ENCODE measurements at places on chromosomes 2 and 18.

DNA sequence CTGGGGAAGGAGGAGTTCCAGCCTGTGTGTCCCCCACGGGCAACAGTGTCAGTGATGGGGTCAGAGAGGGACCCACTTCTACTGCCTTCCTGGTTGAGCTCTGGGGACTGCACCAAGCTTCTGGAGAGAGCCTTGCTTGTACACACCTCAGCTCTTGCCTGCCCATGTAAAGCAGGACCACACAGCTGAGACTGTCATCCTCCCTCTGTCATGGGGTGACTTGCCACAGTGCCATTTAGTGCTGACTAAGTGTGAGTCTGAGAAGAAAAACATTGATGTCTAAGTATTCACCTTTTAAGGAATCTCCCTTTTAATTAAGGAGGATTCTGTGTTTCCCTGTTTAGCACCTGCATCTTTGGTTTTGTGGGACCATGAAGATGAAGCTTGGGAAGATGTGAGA is 159.1 kb downstream of the FHOD3 start:
- no peak for DNase-seq

GRCh38 chr2:82796132-82796531 is 1662.9 kb downstream of the SUCLG1 start:
- no peak for DNase-seq

DNA sequence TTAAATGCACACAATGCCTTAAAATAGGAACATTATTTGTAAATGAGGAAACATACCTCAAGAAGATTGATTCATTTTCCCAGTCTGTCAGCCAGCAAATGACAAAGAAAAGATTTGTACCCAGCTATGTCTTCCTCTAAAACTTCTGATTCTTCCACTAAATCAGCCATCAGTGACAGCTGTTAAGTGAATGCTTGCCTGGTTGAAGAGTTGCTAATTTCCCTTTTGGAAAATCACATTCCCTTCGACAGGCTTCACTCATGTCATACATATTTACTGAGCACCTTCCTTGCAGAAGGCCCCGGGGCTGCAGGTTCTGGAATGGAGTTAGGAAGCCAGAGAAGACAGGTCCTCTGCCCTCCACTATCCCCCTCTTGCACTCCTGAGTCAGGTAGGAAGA is 112.0 kb upstream of the SLC66A3 start:
- DNase-seq = no peak

DNA sequence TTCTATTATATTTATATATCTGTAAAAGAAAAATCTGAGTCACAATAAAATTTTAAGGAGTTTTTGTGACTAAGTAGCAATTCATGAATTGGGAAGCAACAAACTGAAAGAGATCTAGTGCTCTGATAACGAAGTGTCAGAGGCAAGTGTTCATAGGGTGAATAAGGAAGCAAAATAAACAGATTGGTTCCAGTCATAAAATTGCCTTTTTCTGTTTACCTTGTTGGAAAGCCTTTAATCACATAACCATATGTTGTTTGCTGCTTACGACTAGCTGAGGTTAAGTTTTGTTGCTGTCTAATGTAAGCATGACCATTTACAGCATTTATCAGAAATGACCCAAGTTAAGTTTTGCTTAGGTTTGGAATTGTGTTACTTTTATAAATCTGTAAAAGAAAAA is 358.9 kb downstream of the ARL6IP6 start:
- DNase-seq = no peak

- DNase-seq = no peak
These were observed 3.1 kb upstream of the KCNJ13 start for GRCh38 chr2:232779465-232779864.

DNA sequence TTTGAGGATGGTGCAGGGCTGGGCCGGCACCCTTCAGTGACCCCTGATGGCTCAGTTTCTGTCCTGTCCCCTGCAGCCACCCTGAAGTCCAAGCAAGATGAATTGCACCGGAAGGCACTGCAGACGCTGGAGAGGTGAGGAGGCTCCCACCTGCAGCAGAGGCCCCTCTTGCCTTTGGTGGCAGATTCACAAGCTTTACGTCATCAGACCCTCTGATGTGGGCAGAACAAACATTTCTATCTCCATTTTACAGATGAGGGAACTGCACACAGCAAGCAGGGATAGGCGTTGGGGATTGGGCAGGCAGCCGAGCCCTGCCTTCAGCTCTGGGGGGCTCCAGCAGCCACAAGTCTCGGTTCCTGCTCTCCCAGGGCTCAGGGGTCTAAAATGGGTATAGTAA is 107.7 kb upstream of the MCFD2 start:
- no peak for DNase-seq

DNA sequence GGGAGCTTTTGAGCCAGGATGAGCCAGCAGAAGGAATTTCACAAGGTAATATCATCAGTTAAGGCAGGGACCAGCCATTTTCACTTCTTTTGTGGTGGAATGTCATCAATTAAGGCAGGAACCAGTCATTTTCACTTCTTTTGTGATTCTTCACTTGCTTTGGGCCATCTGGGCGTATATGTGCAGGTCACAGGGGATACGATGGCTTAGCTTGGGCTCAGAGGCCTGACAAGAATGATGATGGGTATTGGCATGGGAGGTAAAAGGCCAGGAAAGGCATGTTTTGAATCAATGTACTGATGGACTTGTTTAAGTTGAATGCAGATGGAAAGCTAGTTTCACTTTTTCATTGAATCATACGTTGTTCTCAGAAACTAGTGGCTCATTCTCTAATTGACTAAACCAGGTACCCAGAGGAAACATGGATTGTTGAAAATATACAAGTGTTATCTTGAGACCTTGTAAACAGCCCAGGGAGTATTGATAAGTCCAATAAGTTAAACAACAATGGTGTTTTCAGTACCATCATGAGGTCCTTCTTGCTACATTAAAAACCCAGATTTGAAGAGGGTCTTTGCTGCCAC is 1672.5 kb upstream of the DDX18 start:
- no peak for DNase-seq

DNA sequence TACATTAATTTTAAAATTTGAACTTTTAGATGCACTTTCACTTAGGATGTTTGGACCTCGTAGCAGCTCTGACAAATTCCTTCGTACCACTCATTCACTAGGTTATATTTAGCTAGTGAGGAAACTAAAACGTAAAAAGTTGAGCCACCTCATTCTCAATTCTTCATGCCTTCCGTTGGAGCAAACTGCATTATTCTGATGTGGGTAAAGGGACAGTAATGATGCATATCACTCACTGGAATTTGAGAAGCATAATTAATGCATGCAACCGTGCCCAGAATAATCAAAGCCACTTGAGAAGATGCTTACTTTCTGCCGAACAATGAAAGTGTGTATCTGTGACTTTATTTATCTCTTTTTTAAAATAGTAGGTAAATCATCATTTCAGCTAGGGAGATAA is 2.2 kb downstream of the CNOT9 start:
- DNase-seq = no peak

- no peak for DNase-seq
These were observed 9.6 kb downstream of the FTCDNL1 start for GRCh38 chr2:199841409-199841808.

GRCh38 chr18:21081426-21081825 is 30.2 kb downstream of the ROCK1 start:
- no peak for DNase-seq

GRCh38 chr2:88481691-88482336 is 29.3 kb upstream of the FOXI3 start:
- peak; percentile 23 for DNase-seq

DNA sequence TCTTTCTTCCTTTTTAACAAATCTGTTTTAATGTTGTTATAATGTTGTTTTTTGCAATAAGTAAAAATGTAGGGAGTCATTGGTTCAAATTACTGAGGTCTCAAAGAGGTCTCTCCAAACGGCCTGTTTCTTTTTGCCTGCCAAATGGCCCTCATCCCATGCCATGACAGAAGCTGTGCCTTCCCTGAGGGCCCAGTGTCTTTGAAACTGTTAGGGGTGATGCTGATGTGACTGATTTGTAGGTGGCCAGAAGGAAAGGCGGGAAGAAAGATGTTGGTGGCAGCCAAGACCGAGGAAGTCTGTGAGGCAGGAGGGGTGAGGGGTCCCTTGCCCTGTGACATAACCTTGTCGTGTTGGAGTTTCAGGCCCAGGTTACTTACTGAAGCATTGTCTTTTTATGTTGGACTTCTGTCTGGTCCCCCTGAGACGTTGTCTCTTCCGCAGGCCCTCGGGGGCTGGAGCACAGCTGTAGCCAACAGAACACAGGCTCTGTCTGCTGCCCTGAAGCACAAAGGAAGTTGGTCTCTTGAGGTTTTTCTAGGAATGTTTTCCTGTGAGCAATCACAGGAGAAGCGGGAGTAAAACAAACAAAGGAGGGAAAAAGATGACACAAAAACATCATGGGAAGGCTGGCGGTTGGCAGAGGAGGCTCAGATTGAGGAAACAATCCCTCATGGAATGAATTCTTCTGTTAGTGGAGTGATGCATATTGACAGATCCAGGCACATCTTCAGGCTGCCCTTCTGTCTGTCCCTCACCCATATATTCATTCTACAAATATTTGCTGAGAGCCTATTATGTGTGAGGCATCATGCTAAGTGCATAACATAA is 4.9 kb upstream of the ST3GAL5 start:
- DNase-seq = no peak

DNA sequence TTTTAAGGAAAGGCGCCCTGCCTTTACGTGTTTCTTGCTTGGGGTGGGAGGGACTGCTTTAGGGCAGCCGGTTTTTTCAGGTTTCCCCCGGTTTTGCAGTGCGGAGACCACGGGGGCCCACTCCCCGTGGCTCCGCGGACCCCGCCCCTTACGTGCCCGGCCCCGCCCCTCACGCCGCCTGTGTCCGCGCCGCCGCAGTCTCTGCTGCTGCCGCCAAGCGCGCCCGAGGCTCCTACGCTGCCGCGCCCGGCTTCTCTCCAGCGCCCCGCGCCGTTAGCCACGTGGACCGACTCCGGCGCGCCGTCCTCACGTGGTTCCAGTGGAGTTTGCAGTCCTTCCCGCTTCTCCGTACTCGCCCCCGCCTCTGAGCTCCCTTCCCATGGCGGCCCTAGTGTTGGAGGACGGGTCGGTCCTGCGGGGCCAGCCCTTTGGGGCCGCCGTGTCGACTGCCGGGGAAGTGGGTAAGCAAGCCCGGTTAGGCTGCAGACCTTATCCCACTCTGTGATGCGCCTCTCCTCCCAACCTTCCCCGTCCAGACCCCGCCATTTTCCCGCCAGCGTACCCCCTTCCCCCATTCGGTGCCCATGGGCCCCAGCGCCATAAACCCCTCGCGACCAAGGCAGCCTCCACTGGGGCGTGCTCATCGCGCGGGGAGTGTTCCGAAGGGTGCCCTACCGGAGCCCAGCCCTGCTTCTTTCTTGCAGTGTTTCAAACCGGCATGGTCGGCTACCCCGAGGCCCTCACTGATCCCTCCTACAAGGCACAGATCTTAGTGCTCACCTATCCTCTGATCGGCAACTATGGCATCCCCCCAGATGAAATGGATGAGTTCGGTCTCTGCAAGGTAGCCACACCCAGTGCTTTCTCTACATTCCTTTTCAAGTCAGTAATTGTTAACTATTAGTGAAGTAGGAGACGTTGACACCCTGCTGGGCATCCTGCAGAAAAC is at the start of gene CAD:
CAD (plus strand) TSS at position 197 of the 949 bp plus-strand sequence; CDS start at position 380, 183 bp downstream.
- DNase-seq = peak; percentile 77

DNA sequence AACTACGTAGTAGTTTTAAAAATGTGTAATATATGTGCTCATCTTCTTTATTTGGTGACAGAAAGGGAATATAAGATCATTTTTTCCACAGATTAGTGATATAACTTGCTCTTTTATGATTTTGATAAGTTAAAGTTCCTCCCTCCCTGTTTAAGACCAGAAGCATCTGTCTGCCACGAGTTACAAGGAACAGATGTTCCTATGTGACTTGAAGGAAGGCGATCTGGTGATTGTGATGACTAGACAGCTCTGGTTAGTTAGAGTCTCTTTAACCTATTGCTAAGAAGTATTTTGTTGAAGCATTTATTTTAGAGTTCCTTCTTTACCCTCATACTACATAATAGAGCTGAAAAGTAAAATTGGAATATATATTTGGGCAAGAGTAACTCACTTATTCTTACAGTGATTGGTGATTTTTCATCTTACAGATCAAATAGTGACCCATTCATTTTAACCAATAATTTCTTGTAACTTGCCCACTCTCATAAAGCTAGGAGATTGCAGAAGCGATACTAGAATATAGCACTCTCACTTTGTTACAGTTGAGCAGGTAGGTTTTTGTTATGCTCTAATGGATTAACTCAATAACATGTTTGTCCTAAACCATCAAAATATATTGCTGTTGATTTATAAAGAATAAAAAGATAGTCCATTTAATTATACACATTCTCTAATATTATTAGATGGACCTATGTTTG is 218.7 kb downstream of the SLC4A10 start:
- no peak for DNase-seq

- no peak for DNase-seq
These were observed 21.9 kb downstream of the NRP2 start for GRCh38 chr2:205704127-205704741.

- DNase-seq = no peak
These were observed 498 bp downstream of the ITGAV start for GRCh38 chr2:186590350-186590758.

DNA sequence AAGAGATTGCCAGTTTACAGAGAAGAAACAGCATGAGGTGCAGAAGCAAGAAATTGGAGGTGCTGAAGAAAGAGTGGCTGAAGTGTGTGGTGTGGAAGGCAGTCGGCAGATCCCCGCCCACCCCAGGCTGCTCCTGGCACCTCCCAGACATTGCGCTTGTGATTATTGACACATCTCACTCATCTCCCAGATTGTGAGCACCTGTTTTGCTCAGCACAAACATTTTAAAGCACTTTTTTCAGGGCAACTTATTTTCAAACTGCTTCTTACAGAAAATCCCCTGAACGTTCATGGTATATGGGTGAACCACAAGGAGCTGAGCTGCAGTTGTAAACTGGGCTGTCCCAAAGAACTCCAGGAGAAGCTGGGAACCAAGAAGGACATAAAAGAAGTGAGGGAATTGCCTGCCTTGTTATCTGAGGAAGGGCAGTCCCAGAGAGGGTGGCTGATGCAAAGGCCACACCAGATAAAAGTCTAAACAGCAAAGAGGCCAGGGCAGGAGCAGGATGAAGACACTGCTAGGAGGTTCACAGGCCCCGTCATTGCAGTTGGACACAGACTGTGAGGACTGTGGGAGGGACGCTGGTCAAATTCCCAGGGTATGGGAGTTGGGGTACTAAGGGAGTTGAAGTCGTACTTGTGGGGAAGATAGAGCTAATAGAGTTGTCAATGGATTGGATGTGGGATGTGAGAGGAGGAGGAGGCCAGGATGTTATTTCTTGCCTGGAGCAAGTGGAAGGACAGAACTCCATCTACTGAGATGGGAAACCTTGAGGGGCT is 65.1 kb downstream of the INPP4A start:
- no peak for DNase-seq

GRCh38 chr2:197672371-197672893 is 3.0 kb downstream of the RFTN2 start:
- no peak for DNase-seq

DNA sequence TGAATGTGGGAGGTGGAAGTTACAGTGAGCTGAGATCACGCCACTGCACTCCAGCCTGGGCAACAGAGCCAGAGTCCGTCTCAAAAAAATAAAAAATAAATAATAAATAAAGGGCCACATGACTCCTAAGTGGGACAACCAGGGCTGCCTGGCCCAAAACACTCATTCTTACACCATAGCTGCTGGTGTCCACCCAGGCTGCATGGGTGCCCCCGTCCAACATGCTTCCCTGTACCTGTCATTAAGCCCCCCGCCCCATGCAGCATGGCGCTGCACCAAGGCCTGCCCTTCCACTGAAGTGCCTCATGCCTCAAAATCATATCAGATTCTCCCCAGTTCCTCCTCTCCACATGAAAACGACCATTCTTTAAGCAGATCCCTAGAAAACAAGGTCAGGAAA is 10.8 kb downstream of the GALM start:
- no peak for DNase-seq

GRCh38 chr18:23887035-23887434 is 127.5 kb upstream of the TTC39C start:
- DNase-seq = no peak

Measured in NCI-H460 (cell line).